Renal cortex interstitium (tissue), 15 donors: ENCODE measurements at places on chromosomes 12 and 14. TPM values are rescaled to one million over a fixed set of nuclear protein-coding genes. Genes with fewer than 3 reads are reported as not detected.

GRCh38 chr14:50757702-50758101 lies 73.3 kb downstream of the NIN start:
- DNase-seq: no peak

The C1QL4 gene
- 1.6 TPM for polyA plus RNA-seq

GRCh38 chr12:49089821-49090773 lies 4.5 kb downstream of the DHH start:
- no peak for DNase-seq

- no peak for DNase-seq
Observed at GRCh38 chr14:42480255-42480654, 873.6 kb downstream of the LRFN5 start.

DNA sequence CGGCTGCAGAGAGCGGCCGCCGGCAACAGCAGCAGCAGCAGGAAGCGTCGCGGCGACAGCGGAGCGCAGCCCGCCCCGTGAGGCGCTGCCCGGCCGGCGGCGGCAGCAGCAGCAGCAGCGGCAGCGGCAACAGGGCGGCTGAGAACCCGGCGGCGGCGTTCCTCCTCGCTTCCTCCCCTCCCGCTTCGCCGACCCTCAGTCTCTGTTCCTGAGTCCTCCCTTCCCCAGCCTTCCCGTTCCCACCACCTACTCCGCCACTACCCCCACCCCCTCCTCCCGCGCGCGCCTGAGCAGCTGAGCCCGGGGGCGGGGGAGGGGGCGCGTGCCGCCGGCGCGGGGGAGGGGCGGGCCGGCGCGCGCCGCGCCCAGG lies 310 bp downstream of the BICDL1 start:
- DNase-seq: no peak

The LMNTD1 gene
- polyA plus RNA-seq: not detected

The SBNO1 gene
- polyA plus RNA-seq: 34.2 TPM

The LRRC10 gene
- not detected for polyA plus RNA-seq

- DNase-seq: no peak
Observed at GRCh38 chr12:67999244-67999643, 10.0 kb downstream of the IFNG-AS1 start.

DNA sequence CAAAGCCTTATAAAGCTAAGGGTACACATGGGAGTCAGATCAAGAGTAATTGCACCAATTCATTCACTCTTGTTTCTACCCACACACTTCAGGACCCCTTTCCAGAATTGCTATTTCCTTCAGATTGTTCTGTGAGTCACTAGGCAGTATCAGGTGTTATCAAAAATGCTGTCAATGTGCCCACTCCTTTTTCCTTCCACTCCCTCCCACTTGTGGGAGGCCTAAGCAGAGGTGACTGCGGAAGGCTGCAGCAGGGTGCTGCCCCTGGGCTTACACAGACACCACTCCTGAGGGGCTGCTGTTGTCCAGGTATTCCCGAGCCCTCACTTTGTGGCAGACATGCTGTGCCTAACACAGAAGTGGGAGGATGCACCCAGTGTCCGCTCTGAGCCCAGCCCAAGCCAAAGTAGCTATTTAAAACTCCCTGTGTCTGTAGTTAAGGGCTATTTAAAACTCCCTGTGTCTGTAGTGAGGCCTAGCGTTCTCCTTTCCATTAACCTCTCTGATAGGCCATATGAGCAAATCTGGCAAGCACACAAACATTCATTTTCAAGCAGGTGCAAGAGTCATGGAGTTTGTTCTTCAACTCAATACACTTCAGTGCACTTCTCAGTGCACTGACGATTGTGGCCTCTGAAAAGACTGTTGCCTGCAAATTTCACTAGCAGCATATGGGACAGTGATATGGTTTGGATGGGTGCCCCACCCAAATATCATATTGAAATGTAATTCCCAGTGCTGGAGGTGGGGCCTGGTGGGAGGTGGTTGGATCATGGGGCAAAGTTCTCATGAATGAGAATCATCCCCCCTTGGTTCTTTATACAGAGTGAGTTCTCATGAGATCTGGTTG lies 117.8 kb downstream of the PHLDA1 start:
- DNase-seq: no peak

GRCh38 chr14:63692310-63693020 lies 35.4 kb downstream of the SGPP1 start:
- no peak for DNase-seq

DNA sequence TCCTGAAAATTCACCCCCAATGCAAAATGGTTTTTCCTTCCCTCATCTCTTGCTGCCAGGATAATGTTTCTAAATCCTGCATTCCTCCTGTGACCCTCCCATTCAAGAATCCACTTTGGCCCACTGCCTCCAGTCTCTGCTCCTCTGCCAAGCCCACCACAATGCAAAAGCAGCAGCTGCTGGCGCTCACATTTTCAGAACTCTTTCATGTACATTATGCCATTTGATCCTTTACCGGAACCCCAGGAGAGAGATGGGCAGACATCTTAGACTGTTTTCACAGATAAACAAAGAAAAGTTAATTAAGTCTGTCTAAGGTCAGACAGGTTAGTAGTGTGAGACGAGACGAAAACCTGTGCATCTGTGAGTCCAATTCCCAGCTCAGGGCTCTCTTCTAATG lies 12.9 kb downstream of the LRIG3 start:
- DNase-seq: no peak

DNA sequence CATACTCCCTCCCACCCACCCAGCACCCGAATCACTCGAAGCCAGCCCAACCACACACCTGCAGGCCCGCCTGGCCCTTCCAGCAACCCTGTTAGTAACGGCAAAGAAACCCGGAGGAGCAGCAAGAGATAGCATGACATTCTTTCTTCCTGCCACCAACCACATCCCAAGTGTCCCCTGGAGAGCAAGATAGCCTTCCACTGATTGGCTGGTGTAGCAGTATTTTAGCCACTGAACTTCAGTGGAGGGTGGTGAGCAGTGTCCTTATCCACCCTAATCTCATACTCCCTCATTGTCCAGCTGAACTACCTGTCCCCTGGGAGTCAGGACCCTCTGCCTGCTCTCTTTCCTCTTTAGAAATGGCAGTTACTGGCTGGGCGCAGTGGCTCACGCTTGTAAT lies 769 bp upstream of the SLC39A5 start:
- DNase-seq: no peak
